ENCODE measurements at places on chromosomes 4 and X. TPM values are rescaled to one million over a fixed set of nuclear protein-coding genes. Genes with fewer than 3 reads are reported as not detected.

- peaks cover 16% of the 10 kb centered on the region for H3K4me1 ChIP-seq
- no peak overlapping the region for H3K27ac ChIP-seq
- no peaks in the 10 kb centered on the region for H3K36me3 ChIP-seq
- peaks cover 91% of the 10 kb centered on the region for H3K27me3 ChIP-seq
- no peak for DNase-seq
These were observed 19.6 kb downstream of the DOK7 start for GRCh38 chr4:3482707-3483106.

GRCh38 chrX:107628662-107629539 is 591 bp downstream of the PRPS1 start:
- no peaks in the 10 kb centered on the region for H3K27me3 ChIP-seq
- H3K27ac ChIP-seq: peak overlapping the region; percentile 74
- H3K36me3 ChIP-seq: no peaks in the 10 kb centered on the region
- peak; percentile 25 for DNase-seq

DNA sequence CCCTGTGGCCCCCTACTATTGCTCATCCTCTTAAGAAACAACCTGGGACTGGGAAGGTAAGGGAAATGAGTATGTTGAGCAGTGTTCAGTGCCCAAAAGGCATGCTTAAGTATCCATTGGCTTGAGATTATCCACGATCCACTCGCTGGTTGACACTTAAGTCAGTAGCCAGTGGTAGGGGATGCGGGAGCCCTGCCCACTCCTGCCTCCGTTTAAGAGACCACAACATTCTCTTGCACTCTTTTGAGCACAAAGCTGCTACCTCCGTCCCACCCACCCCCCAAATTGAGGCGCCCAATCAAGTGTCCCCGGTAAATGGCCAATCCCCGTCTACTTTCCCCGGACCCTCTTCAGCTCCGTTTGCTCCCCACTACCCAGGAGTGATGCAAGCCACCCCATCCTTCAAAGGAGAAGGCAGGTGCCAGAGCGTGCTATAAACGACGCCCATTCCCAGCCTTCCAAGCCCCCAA is 25.0 kb downstream of the UTP14A start:
- no peak overlapping the region for H3K27ac ChIP-seq
- H3K36me3 ChIP-seq: no peaks in the 10 kb centered on the region
- no peaks in the 10 kb centered on the region for H3K27me3 ChIP-seq
- no peak for DNase-seq
- H3K4me1 ChIP-seq: 0 out of 2 replicates have a peak, but pooled peaks cover 5% of the 10 kb centered on the region

DNA sequence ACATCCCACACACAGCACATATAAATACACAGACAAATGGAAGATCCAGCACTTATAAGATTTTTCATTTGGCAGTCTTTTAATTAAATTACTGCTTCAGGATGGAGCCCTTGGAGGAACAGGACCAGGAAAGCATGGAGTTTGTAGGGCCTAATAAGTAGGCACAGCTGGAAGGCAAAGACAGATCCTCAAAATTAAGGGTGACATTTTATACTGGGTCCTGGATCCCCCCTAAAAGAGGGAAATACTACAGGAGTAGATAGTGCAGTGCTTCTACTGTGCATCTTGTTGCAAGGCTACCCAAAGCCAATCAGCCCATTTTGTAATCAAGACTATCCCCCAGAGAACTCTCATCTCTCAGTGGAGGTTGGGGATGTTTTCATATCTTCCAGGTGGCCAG is 1860.7 kb upstream of the PCDH10 start:
- H3K27ac ChIP-seq: no peak overlapping the region
- H3K36me3 ChIP-seq: no peaks in the 10 kb centered on the region
- H3K4me1 ChIP-seq: no peaks in the 10 kb centered on the region
- H3K4me3 ChIP-seq: no peak overlapping the region
- H3K27me3 ChIP-seq: no peaks in the 10 kb centered on the region
- no peak for DNase-seq

Gene ZMYM3
- total RNA-seq: 26.4 TPM
